ENCODE measurements at places on chromosomes 12 and 14.

- no peak for DNase-seq
Observed at GRCh38 chr12:94763462-94763861, 113.1 kb upstream of the TMCC3 start.

DNA sequence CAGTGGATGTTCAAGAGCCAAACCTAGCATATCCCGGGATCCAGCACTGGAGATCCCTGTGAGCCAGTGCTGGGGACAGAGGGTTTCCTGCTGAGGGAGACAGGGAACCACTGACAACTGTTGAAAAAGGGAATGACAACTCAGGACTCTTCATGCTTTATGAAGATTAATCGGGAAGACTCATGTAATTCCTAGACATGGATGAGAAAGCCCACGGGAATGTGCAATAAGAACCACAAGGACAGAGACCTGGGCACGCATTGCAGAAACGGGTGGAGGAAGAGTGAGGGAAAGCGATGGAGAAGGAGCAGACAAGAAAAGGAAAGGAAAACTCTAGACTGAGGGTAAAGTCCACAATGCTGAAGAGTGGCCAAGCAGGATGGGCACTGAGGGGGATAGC is 296.0 kb downstream of the PCNX1 start:
- DNase-seq = no peak

DNA sequence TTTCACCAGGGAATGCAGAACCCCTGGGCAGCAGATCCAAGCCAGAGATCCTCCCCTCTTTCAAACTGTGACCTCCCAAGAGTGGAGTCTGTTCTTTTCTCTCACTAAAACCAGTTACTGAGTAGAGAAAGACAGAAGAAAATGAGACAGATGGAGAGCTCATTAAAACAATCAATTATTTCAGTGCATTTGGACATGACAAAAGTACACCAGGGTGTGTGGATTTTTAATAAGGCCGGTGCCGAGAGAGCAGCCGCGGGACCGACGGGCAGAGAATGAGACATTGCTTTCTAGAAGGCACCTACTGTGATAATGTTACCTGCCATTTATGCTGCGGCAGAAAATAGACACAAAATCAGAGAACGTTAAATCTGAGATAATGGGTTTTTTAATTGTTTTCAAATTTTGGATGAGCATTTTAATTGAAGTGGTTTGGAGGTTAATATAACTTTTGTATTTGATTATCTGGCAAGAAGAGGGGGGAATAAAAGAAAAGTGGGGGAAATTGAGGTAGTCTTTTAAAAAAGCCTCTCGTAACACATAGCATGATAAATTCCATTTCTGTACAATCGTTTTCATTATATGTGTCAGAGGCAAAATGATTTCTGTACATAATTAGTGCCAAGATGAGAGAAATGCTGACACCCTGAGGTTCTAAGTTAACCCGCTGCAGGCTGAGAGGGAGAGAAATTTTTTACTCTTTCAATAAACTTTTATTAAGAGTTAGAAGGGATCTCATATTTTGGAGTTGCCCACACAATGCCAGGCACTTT is 70.8 kb downstream of the HSPB8 start:
- DNase-seq = no peak

GRCh38 chr14:23005451-23006187 is 4.3 kb downstream of the C14orf93 start:
- no peak for DNase-seq

- no peak for DNase-seq
Observed at GRCh38 chr12:5014269-5014668, 29.4 kb upstream of the KCNA5 start.
